Left cardiac atrium (tissue), 4 donors: ENCODE measurements at places on chromosomes 7 and 10. TPM values are rescaled to one million over a fixed set of nuclear protein-coding genes. Genes with fewer than 3 reads are reported as not detected.

DNA sequence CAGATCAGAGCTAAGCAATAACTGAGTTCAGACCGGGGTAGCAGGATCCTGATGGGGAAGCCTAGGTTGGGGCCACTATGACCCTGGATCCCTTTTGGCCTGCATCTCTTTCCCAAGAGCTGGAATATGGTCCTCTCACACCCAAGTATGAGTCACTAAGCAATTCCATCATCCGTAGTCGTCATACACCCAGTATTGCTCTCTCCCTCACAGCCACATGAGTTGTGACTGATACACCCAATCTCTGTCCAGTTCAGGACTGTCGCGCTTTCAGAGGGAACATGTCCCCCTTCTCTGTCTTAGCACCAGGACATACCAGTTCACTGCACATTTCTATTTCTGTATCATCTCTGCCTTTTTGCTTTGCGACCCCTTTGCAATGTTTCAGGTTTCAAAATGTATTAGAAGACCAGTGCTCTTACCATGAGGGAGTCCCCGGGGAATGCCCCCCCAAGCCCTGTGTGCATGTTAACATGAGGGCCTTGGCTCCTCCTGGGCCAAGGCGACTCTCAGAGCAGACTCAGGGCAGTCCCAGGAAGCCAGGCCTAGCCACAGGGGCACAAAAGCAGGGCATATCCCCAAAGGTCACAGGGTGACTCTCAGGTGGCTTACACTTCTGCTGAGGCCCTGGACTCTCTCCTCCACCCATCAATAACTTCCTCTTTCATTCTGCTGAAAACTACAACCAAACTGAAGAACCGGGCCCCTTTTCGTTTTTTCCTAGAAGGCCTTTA is 75.3 kb upstream of the SAMD8 start:
- DNase-seq = no peak

DNA sequence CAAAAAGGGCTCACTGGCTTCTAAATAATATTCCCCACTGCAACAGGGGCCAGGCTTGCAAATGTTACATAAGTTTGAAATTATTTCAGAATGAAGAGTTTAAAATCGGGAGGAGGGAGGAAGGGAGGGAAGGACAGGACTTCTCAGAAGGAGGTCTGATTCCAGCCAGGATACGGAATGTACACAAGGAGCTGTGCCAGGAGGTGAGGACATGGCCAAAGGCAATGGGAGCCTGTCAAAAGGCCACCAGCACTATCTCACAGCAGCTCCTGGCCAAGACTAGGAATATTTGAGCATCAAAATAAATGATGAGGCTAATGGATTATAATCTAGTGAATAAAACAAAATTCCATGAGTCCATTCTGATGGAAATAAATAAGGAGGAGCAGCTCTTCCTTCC is 18.6 kb upstream of the DRGX start:
- no peak for DNase-seq

DNA sequence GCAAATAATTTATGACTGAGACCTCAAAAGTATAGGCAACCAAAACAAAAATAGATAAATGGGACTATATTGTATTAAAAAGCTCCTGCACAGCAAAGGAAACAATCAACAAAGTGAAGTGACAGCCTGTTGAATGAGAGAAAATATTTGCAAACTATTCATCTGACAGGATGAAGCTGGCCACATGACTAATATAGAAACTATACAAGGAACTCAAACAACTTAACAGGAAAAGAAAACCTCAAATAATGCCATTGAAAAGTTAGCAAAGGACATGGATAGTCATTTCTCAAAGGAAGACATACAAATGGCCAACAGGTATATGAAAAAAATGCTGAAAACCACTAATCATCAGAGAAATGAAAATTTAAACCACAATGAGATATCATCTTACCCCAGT is 245.1 kb downstream of the STK31 start:
- no peak for DNase-seq

DNA sequence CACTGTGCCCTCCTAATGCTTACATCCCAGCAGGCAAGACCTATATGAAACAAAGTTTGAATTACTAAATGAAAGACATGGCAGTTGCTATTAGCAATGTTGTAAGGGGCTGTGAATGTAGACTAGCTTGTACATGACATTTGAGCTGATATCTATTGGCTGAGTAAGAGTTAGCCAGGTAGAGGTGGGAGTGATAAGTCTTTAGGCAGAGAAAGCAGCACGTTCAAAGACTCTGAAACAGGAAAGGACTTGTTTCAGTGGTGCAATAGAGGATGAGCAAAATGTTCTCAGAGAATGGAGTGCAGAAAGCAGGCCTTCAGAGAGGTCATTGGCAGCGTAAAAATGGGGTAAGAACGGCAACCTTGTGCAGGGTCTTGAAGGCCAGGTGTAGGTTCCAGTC is 687.6 kb downstream of the AUTS2 start:
- DNase-seq = no peak

DNA sequence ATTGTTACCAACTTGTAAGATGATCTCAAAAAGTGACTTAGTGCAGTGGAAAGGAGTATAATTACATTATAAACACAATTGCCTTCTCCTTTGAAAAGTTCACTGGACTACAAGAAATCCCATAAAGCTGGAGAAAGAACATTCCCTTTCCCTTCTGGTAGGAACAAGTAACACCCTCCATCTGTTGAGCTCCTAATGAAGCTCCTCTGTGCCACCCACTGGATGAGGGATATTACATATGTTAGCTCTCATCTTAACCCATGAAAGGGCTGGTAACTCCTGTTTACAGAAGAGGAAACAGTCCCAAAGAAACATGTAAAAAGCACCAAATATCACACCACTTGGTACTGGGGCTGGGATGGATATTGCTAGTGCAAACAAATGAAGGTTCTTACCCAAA is 8.1 kb downstream of the PGAM1 start:
- DNase-seq = no peak

- DNase-seq = no peak
Observed at GRCh38 chr10:96747734-96748550, 27.6 kb upstream of the PIK3AP1 start.

GRCh38 chr10:33109384-33109783 is 151.4 kb upstream of the ITGB1 start:
- DNase-seq = no peak

GRCh38 chr7:130611218-130611617 is 57.3 kb downstream of the COPG2 start:
- DNase-seq = no peak

DNA sequence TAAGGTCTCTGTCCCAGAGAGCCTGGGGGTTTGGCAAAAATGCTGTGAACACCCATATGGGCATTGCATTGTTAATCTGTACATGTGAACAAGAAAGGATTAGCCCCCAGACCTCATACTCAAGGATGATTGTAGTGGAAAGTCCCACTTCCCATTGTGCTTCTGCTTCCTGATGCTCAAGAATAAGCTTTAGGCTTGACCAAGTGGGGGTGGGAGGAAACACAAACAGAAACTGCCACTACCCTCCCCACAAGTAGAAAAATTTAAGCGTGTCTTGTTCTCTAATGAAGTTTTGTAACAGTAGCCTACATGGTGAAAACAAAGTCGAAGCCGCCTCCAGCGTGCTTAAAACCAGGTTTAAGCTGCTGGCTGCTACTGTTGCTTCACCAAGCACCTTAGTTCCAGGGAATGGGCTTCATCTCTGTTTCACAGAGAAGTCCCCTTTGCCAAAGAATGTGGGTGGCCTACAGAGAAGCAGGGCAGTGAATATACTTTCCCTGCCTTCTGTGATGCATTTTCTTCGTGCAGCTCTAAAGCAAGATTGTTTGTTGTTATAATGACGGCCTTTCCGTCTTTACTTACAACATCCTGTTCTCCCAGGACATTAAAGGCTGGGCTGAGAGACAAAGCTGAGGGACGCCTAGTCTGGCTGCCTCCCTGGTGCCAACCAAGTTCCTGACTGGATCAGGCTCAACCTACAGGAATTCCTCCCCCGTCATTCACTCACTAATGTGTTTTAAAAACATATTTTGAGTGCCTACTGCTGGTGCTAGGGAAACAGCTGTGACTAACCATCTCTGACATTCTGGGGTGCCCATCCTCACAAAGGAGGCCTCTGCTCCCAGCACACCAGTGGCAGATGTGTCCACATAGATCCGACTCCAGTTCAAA is 32.1 kb upstream of the CCSER2 start:
- peak; percentile 40 for DNase-seq

DNA sequence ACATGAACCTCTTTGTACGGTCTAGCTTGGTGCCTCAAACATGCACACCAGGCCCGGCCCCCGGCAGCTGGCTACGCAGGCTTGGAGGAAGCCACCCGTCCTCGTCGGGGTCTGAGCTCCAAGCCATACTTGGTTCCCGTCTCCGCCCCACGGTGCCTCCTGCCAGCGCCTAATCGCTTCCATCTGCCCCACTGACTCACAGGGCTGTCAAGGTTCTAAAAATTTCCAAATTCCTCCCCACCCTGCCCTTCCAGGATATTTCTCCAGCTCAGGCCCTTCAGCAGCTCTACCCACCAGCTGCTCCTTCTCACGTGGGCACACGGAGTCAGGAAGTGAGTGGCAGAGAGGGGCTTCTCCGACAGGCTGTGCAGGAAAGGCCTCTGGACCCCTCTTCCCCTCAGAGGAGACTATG is 38.8 kb downstream of the TMEM270 start:
- peak; percentile 54 for DNase-seq

- DNase-seq = no peak
Observed at GRCh38 chr10:124217031-124217430, 123.6 kb upstream of the CHST15 start.

DNA sequence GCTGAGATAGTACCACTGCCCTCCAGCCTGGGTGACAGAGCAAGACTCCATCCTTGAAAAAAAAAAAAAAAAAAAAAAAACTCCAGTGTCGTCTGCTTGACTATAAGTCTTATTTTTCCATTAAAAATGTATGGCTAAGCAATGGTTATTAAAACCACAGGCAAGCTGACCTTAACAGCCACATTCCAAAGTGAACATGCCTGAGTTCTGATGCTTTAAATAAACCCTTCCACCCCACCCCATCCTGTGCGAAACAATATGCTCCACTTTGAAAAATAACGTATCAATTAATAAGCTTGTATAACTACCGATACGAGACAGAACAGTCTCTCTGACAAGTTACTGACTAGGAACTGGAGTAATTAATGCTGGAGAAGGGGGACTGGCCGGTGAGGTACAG is 63.7 kb downstream of the LARP4B start:
- DNase-seq = no peak

- DNase-seq = peak; percentile 94
Observed at GRCh38 chr10:102461187-102462054, 10.1 kb upstream of the C10orf95 start.

DNA sequence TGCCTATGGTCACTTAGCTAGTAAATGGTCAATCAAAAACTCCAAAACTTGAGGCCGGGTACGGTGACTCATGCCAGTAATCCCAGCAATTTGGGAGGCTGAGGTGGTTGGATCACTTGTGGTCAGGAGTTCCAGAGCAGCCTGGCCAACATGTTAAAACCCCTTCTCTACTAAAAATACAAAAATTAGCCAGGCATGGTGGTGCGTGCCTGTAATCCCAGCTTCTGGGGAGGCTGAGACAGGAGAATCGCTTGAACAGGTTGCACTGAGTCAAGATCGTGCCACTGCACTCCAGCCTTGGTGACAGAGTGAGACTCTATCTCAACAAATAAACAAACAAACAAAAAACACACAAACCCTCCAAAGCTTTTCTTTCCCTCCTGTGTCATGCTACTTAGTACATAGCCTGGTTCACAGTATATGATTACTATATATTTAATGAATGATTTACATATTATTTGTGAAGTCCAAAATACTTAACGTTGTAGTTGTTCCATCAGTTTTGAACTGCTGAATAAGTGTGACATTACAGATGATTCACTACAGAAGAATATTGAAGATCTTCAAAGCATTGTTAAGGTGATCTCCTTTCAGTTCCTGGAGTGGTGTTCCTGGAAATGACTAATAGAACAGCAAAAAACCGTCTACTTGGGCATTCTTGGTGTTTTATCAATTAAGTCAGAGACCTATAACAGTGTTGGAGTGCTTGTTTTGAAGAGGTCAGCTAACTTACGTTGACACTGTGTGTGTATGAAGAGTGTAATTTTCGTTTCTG is 72.9 kb downstream of the ADK start:
- DNase-seq = no peak

GRCh38 chr7:27164367-27165088 is 809 bp downstream of the HOXA9 start:
- DNase-seq = peak; percentile 23

DNA sequence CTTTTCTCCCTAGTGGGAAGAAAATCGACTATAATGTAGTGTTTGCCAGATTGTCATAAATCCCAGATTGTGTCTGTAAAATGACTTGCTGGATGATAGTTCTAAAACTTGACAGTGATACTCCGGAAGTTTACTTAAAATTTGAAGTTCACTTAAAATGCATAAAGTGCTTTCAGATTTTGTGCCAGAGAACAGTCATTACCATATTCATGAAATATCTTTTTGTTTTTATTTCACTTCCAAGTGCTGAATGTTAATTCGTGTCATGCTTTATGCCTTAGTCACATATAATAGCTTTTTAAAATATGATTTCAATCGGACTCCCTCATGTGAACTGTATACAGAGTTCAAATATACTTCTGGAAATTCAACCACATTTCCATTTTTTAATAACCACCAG is 30.4 kb downstream of the PRPF18 start:
- DNase-seq = no peak

DNA sequence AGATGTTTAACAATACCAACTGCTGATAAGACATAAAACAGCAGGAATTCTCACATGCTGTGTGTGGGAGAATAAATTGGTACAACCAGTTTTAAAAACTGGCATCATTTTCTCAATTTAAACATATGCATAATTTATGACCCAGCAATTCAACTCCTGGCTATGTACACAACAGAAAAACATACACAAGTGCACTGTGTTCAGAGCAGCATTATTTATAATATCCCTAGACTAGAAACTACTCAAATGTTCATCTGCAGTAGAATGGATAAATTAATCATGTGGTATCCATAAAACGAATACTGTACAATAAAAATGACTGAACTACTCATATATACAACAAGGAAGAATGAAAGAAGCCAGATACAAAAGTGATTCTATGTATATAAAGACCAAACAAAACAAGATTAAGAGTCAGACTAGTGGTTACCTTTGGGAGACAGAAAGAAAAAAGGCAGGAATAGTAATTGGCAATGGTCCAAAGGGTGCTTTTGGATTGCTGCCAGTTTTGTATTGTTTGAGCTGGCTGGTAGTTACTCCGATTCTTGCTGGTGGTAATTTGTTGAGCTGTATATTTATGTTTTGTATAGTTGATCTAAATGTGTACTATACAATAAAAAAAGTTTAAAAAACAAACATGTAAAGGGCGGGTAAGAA is 306.0 kb downstream of the TFEC start:
- no peak for DNase-seq

FLNC gene
- total RNA-seq = 257 TPM

RGS10 gene
- total RNA-seq = 12.5 TPM

ANKRD22 gene
- total RNA-seq = not detected

FAM25G gene
- not detected for total RNA-seq

IRF5 gene
- 4.6 TPM for total RNA-seq

MEOX2 gene
- total RNA-seq = 6.3 TPM
